ENCODE measurements at places on chromosomes 11 and 22. TPM values are rescaled to one million over a fixed set of nuclear protein-coding genes. Genes with fewer than 3 reads are reported as not detected.

OR5L2 gene
- not detected for total RNA-seq

FGF4 gene
- not detected for total RNA-seq

TRIM51 gene
- not detected for total RNA-seq

PKDREJ gene
- total RNA-seq: not detected

NOX4 gene
- 47.7 TPM for total RNA-seq

TMEM132A gene
- 106 TPM for total RNA-seq

SPON1 gene
- not detected for total RNA-seq

RCOR2 gene
- 0.13 TPM for total RNA-seq

OR5AK2 gene
- total RNA-seq: not detected

UPK2 gene
- not detected for total RNA-seq

OR52H1 gene
- total RNA-seq: not detected

IGSF9B gene
- 0.15 TPM for total RNA-seq

DTX4 gene
- total RNA-seq: 0.51 TPM

PDE2A gene
- 14.8 TPM for total RNA-seq

CARS1 gene
- 72.3 TPM for total RNA-seq

All from endothelial cell of umbilical vein (primary cell).